ENCODE measurements at places on chromosomes 4 and X.

GRCh38 chrX:22135171-22135711 lies 103.1 kb downstream of the PHEX start:
- no peak for DNase-seq

GRCh38 chrX:39159921-39160507 lies 358.8 kb downstream of the MID1IP1 start:
- no peak for DNase-seq

DNA sequence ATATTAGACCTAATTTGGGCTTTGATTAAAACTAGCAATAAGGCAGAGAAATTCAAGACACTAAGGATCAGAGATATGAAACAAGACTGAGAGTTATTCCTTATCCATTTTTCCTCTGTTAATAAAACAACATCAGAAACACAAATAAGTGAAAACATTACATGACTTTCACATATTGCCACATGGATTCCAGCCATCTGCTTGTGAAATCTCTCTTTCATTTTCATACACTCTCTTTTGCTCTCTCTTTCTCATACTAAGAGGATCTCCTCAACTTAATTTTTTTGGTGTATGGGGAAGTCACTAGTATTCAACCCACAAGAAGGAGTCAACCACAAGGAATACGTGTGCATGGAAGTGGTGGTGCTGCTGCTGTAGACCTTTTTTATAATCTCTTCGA lies 183.0 kb downstream of the LDB2 start:
- no peak for DNase-seq

GRCh38 chr4:184807256-184807655 lies 18.5 kb downstream of the ACSL1 start:
- DNase-seq = no peak

DNA sequence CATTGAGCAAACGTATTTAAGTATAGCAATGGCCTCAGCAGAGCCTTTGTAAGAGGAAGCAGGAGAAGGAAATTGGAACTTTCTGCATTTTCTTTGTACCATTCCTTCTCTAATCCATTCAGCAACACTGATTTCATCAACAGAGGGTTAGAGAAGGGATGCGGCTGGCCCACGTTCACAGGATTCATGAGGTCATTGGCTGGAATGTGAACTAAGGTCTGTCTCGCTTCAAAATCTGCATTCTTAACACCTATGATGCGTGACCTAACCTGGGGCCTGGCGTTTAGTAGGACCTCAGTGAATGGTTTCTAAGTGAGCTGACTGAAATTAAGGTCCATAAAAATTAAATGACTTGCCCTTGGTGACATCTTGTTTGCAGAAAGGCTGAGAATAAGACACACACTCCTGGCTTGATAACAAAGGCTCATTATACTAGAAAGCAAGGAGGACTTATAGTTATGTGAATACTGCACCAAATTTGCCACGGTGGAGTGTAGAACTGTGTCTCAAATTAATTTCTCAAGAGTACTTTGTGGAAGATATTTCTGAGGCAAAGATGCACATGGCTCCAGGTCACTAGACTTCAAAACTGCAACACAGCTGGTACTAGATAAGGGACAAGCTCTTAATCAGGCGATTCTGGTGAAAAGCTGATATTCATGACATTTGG lies 25.4 kb downstream of the FGFBP1 start:
- DNase-seq = no peak

GRCh38 chr4:37549041-37549440 lies 137.1 kb downstream of the RELL1 start:
- DNase-seq = no peak

DNA sequence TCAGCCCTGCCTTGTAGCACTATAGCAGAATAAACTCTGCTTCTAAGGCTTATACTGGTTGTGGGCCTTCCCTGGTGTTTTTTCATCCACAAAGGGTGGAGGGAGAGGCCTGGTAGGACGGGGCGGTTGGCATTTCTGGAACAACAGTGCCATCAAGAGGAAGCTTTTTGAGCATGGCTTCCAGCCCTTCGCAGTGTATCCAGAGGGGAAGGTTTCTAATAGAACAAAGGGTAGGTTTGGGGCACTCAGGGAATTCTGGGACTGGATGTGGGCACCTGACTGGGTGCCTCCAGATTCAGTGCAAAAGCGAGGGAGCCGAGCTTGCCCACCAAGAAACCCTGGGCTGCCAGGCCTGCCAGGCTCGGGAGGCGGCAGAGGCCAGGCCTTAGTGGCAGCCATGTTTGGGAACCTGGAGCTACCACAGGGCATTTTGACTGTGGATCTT lies 229.6 kb upstream of the AGTR2 start:
- peak; percentile 36 for DNase-seq

DNA sequence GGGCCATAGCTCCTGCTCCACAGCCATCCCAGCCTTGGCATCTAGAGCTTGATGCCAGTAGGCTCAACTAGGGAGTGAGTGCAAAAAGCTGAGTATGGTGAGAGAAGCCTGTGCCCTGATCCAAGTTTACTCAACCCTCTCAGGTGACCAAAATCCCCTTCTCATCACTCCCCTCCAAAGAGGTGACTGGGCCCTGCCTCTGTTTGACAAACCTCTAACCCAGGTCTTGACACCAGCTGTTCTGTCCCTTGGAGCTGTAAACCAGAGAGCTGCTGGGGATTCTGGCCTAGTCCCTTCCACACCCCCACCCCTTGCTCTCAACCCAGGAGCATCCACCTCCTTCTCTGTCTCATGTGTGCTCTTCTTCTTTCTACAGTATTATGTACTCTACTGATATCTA lies 73.5 kb downstream of the MSN start:
- DNase-seq = no peak

DNA sequence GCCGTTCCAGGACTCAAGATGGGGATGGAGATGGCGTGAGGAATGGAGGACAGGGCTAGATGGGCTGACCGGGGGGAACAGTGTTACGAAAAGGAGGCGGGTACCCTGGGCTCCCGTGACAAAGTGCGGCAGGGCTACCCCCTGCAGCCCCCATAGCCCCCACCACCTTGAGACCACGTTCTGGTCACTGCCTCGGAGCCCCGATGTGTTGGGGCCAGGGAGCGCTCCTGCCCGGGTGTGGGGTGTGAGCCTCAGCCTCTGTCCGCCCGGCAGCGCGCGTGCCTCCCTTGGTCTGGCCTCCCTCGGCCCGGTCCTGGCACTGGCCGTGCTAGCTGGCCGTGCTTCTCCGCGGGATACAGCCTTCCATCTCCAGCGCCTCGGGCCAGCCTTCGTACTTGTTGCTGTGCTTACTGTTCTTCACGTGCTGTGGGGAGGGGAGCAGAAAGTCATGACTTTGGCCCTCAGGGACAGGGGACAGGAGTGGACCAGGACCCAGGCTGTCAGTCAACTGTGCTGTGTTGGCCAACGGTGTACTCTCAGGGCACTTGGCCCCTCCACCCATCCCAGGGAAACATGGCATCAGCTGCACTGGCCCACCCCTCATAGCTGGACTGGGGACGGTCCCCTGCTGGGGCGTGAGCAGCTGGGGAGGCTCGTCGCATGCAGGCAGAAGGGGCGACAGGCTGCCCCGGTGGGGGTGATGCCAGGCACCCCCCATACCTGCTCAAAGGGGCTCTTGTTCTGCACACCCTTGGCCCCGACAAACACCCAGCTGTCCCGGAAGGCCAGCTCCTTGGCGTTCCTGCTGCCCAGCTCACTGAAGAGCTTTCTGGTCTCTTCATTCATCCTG lies 9.3 kb downstream of the FAM3A start:
- DNase-seq = no peak

GRCh38 chr4:3466691-3467600 lies 3.8 kb downstream of the DOK7 start:
- no peak for DNase-seq

DNA sequence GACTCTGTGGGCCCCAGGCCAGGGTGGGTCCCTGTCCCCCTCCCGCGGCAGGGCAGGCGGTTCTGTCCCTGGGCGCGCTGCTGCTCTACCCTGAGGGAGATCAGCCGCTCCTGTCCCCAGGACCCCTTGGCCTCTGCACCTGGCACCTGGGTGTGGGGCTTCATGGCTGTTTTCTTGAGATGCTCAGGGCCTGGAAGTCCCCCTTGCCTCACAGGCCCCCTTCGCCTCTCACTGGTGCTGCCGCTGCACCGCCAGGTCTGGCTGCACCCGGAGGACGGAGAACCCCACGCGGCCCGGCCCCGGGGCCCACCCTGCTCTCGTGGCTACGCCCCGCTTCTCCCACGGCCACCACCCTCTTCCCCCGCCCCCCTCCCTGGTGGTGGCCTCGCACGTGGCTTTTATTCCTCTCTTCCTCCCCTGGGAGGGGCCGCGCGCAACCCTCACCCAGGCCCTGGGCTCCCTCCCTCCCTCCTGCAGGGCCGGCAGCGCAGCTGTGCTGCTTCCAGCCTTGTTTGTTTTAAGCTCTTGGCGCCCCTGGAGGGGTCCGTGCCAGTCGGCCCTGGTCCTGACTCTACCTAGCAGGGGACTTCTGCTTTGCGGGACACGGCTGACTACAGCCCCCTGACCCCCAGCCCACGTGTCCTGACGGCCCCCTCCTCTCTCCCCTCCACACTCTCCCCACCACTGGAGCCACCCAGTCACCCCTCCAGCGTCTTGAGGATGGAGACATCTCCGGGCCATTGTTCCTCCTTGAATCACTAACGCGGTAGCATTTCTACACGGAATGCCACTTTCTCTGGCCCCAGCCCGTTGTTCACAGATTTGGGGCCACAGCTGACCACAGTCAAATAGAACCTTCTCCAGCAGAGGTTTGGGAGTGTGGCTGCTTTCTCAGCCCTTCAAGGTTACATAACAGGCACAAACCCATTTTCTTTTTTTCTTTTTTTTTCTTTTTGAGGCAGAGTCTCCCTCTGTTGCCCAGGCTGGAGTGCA lies 20.6 kb upstream of the CLDN24 start:
- DNase-seq = no peak

Data from stimulated activated CD4-positive, alpha-beta T cell treated with anti-CD3 and anti-CD28 coated beads, Interleukin-2, amount 100 ng/mL, for 48 hours (primary cell).